ENCODE measurements at places on chromosomes 7 and 10. TPM values are rescaled to one million over a fixed set of nuclear protein-coding genes. Genes with fewer than 3 reads are reported as not detected.
A peak's percentile ranks its signal among the peaks of the same experiment; 100 is the strongest.

GRCh38 chr10:100562008-100562672 lies 26.4 kb downstream of the HIF1AN start:
- DNase-seq = peak; percentile 68
- peaks cover 11% of the 10 kb centered on the region for H3K27me3 ChIP-seq
- peaks cover 9% of the 10 kb centered on the region for H3K4me1 ChIP-seq
- no peaks in the 10 kb centered on the region for H3K36me3 ChIP-seq
- H3K4me3 ChIP-seq = no peak overlapping the region

DNA sequence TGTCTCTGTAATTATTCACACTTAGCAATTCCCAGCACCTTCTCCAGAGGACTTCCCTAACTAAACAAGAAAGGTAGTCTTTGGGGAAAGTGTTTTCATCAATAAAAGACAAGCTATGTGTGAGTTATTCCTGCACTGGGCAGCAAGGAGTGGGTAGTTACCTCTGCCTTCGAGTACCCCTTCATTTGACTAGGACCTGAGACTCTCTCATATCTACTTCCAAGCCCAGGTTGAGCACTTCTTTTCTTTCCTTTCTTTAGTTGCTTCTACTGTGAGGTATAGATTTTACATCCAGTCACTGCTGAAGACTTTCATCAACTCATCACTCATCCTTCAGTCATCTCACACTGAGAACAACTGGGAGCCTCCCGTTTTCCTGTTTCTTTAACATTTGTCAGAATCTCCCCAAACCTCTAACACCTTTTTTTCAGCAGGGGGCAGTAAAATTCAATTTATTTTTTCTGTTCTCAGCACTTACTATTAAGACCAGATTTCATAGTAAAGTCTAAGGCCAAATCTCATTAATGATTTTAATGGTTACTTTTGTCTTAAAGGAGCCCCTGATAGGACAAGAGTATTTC lies 80.1 kb upstream of the PRSS1 start:
- H3K27me3 ChIP-seq = peaks cover 2% of the 10 kb centered on the region
- no peak overlapping the region for H3K27ac ChIP-seq
- DNase-seq = no peak
- no peaks in the 10 kb centered on the region for H3K4me1 ChIP-seq
- H3K36me3 ChIP-seq = no peaks in the 10 kb centered on the region

DNA sequence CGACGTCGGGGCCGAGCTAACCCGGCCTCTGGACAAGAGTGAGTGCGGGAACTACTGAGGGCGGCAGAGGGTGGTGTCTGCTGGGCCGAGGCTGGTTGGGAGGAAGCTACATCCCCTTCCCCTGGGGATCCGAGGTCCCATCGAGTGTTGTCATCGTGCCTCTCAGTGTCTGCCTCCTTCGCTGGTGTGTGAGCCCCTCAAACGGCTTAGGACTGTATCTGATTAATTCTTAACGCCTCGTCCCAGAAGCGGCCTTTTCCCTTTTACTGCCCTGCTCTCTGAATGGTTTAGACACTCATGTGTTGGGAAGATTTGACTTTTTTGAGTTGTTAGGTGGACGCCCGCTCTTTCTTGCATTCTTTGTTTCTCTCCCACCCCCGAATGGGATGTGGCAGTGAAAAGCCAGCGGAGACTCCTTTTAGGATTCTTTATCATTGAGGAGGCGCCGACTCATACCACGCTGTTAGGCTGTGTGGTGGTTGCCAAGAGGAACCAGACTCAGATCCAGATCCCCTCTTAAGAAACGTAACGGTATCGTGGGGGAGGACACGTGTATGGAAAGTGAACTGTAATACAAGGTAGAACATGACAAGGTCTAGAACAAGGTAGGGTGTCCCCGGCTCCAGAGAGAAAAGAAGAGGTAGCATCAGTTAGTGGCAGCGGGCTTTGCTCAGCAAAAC lies 631 bp downstream of the SUPV3L1 start:
- H3K4me1 ChIP-seq = peaks cover 22% of the 10 kb centered on the region
- peak overlapping the region; percentile 100 for H3K27ac ChIP-seq
- H3K27me3 ChIP-seq = no peaks in the 10 kb centered on the region
- no peaks in the 10 kb centered on the region for H3K36me3 ChIP-seq
- peak overlapping the region; percentile 94 for H3K4me3 ChIP-seq
- no peak for DNase-seq

GRCh38 chr7:106143711-106144337 lies 31.7 kb upstream of the SYPL1 start:
- H3K27ac ChIP-seq = no peak overlapping the region
- no peaks in the 10 kb centered on the region for H3K4me1 ChIP-seq
- H3K27me3 ChIP-seq = no peaks in the 10 kb centered on the region
- no peak for DNase-seq
- H3K36me3 ChIP-seq = no peaks in the 10 kb centered on the region
- H3K4me3 ChIP-seq = no peak overlapping the region

DNA sequence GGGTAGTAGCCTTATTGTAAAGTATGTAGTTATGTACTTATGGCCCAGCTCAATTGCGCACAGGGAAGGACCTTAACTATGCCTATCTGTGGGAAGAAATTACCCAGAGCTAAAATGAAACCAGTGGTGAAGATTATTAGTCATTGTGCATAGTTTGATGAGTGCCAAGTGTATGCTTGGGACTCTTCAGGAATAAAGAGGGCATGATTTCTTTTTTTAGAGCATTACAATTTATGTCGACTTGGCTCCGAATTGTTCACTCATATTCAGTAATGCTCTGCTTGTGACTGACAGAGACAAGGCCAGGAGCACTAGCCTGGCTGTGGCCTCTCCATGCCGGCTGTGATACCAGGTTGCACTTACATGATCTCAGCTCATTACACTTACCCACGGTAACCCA lies 269.5 kb downstream of the TRIL start:
- H3K4me1 ChIP-seq = peaks cover 2% of the 10 kb centered on the region
- H3K36me3 ChIP-seq = no peaks in the 10 kb centered on the region
- DNase-seq = no peak
- no peak overlapping the region for H3K27ac ChIP-seq
- peak overlapping the region; percentile 13 for H3K4me3 ChIP-seq

GRCh38 chr7:26668821-26669220 lies 195.6 kb downstream of the SKAP2 start:
- H3K4me3 ChIP-seq = no peak overlapping the region
- peaks cover 8% of the 10 kb centered on the region for H3K4me1 ChIP-seq
- no peak overlapping the region for H3K27ac ChIP-seq
- DNase-seq = no peak

GRCh38 chr7:114152314-114152938 lies 233.6 kb upstream of the PPP1R3A start:
- H3K4me3 ChIP-seq = no peak overlapping the region
- no peak for DNase-seq
- peaks cover 6% of the 10 kb centered on the region for H3K4me1 ChIP-seq
- no peaks in the 10 kb centered on the region for H3K27me3 ChIP-seq
- no peak overlapping the region for H3K27ac ChIP-seq

- no peaks in the 10 kb centered on the region for H3K4me1 ChIP-seq
- no peaks in the 10 kb centered on the region for H3K36me3 ChIP-seq
- H3K27ac ChIP-seq = no peak overlapping the region
Measured at GRCh38 chr7:1560620-1561031, 4.6 kb upstream of the TMEM184A start.

- no peaks in the 10 kb centered on the region for H3K27me3 ChIP-seq
- no peak overlapping the region for H3K27ac ChIP-seq
- H3K4me1 ChIP-seq = no peaks in the 10 kb centered on the region
Measured at GRCh38 chr10:27959093-27959715, 39.7 kb downstream of the ODAD2 start.

GRCh38 chr10:1523221-1523620 lies 214.1 kb downstream of the ADARB2 start:
- no peak for DNase-seq
- H3K27ac ChIP-seq = no peak overlapping the region
- H3K27me3 ChIP-seq = peaks cover 2% of the 10 kb centered on the region
- peaks cover 20% of the 10 kb centered on the region for H3K4me1 ChIP-seq
- no peak overlapping the region for H3K4me3 ChIP-seq

DNA sequence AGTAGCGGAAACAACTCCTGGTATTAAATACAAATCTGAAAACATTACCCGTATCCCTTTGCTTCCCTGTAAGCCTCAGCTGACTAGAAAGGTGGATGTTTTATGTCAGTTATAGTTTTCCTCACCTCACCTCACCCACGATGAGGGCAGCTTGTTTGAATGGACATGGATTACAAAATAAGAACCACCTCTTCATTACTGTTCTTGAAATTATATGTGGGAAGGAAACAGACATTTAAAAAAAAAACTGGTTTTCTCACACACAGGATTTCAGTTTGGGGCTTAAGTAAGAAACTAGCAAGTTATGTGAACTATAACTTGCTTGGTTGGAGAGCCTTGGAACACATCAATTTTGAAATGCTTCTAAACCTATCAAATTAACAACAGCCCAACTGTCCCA lies 232.9 kb upstream of the CCDC6 start:
- H3K36me3 ChIP-seq = no peaks in the 10 kb centered on the region
- no peak overlapping the region for H3K27ac ChIP-seq
- DNase-seq = no peak

GRCh38 chr7:137295739-137296324 lies 47.7 kb downstream of the PTN start:
- H3K4me1 ChIP-seq = peaks cover 64% of the 10 kb centered on the region
- DNase-seq = no peak
- peak overlapping the region; percentile 29 for H3K4me3 ChIP-seq
- H3K27ac ChIP-seq = peak overlapping the region; percentile 57

- H3K4me3 ChIP-seq = no peak overlapping the region
- no peak overlapping the region for H3K27ac ChIP-seq
- no peak for DNase-seq
- no peaks in the 10 kb centered on the region for H3K4me1 ChIP-seq
- peaks cover 5% of the 10 kb centered on the region for H3K36me3 ChIP-seq
Measured at GRCh38 chr7:97697396-97697795, 34.5 kb upstream of the TAC1 start.

- peaks cover 13% of the 10 kb centered on the region for H3K4me1 ChIP-seq
- DNase-seq = no peak
- peaks cover 3% of the 10 kb centered on the region for H3K27me3 ChIP-seq
- no peaks in the 10 kb centered on the region for H3K36me3 ChIP-seq
Measured at GRCh38 chr10:88731296-88731695, 25.2 kb downstream of the LIPK start.

DNA sequence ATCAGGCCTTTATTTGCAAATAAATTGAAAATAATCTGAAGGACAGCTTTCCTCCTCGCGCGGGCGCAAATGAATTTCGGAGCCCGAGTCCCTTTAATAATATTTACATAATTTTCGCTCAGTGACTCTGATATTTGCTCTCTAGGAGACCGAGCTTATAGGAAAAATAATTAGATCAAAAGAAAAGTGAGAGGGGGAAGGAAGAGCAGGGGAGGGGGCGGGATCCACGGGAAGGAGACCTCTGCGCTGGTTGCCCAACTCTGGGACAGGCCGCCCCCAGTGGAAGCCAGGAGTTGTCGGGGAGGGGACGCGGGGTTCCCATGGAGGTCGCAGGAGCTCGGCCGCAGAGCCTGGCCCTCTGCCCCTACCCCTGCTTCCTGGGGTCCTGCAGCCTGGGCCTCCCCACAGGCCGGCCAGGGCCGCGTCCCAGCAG lies 5.8 kb downstream of the UNCX start:
- H3K36me3 ChIP-seq = no peaks in the 10 kb centered on the region
- peaks cover 84% of the 10 kb centered on the region for H3K27me3 ChIP-seq
- no peak overlapping the region for H3K4me3 ChIP-seq
- no peak for DNase-seq
- H3K4me1 ChIP-seq = no peaks in the 10 kb centered on the region

DNA sequence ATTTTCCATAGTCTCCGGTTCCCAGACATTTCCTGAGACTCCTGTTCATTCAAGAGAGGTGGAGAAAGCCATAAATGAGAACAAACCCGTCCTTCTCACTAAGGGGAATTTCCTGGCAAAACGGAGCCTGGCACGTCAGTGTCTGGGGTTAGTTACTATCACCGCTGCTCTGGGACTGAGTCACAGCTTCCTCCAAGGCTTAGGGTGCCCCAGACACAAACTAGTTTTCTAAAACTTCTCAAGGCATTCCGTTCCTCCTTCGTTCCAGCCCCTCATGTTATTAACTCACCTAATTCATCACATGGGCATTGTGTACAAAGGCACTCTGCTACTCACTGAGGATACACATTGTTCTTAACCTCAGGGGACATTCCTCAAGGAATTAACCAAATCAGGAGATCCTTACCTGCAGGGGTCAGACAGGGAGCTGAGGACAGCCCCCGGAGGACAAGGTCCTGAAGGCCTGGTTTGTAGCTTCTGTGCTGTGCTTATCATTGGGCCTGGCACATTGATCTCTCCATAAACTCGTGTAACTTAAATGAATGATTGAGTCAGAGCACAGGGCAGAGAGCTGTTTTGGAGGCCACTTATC lies 103.0 kb upstream of the KLF6 start:
- peak overlapping the region; percentile 57 for H3K27ac ChIP-seq
- peaks cover 1% of the 10 kb centered on the region for H3K27me3 ChIP-seq
- DNase-seq = no peak
- H3K36me3 ChIP-seq = no peaks in the 10 kb centered on the region

DNA sequence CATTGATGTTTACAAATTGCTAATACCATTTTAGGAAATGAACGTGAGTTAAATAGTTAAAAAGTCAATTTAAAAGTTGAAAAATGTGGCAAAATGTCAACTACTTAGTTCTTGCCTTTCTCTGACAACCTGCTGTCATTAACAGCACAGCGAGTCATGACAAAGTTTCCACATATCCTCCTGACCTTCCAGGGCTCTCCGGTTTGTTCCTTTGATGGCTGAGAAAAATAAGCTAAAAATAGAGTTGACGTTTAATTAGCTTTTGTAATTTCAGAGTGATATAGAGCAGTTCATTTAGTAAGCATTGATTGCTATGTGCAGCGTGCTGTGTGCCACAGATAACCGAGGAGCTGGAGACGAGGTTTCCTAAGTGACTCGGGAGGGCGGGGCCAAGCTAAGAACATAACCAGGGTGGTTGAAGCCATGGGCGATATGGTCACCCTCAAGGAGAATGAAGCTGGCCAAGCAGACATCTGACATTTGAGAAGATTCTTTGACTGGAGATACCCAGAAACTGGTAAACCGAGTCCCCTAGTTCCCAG lies 47.9 kb downstream of the OGDH start:
- DNase-seq = no peak
- peaks cover 34% of the 10 kb centered on the region for H3K36me3 ChIP-seq
- no peak overlapping the region for H3K4me3 ChIP-seq
- H3K4me1 ChIP-seq = no peaks in the 10 kb centered on the region
- no peaks in the 10 kb centered on the region for H3K27me3 ChIP-seq

Gene MUC3A
- not detected for total RNA-seq

Gene FGFBP3
- 420 TPM for total RNA-seq

Gene GPC2
- total RNA-seq = 106 TPM

Gene FZD1
- total RNA-seq = 9.2 TPM

Gene SFXN2
- 36.6 TPM for total RNA-seq

Gene TMEM229A
- 10.9 TPM for total RNA-seq

Gene CALML3
- not detected for total RNA-seq

Gene ERVW-1
- total RNA-seq = not detected

Gene EIF4EBP2
- total RNA-seq = 163 TPM

Gene SLC29A4
- total RNA-seq = 32.5 TPM

Gene OPN4
- total RNA-seq = not detected

Gene CYP2C8
- total RNA-seq = 2.5 TPM

Measured in neural crest cell (in vitro differentiated cells).